Mesothelial cell of epicardium (in vitro differentiated cells): ENCODE measurements at places on chromosomes 11 and 22.

- DNase-seq: no peak
These were observed 4.5 kb downstream of the FAM83F start for GRCh38 chr22:39999144-39999757.

GRCh38 chr11:115656669-115657068 lies 152.5 kb upstream of the CADM1 start:
- no peak for DNase-seq

- no peak for DNase-seq
These were observed 15.1 kb downstream of the POU2AF1 start for GRCh38 chr11:111363985-111364384.

DNA sequence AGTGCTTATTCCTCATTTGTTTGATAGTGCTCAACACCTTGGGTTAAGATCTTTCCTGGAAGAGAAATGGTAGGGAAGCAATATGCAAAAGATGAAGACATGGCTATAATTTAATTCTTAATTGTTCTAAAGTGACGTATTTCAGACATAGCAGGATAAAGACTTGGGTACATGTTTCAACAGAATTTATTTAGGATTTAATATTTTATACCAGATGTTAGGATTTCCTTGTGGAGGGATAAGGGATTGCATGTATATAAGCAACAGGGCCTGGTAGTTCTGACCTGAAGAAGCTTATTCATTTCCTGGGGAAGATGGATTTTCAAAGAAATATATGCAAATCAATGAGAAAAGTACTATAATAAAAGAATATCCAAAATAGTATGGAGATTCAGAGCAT lies 163.8 kb downstream of the FAT3 start:
- no peak for DNase-seq

DNA sequence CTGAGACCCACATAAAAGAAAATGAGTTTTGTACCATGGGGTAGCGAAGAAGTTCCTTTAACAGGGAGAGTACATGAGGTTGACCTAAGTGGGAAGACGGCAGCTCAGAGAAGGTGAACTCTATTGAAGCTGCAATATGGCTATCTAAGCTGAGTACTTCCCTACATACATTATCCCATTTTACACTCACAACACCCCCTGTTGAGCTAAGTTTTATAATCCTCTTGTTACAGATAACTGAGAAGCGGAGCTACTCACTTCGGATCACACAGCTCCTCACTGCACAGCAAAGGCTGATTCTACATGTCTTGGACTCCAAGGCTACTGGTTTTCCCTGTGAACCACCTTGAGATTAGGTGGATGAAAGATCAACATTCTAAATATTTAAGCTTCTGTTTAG lies 8.2 kb upstream of the PIWIL4 start:
- DNase-seq: no peak

GRCh38 chr11:10044618-10045017 lies 249.4 kb downstream of the SBF2 start:
- no peak for DNase-seq

GRCh38 chr11:112024178-112024772 lies 933 bp upstream of the DLAT start:
- DNase-seq: no peak

GRCh38 chr11:1083621-1084551 lies 9.2 kb downstream of the MUC2 start:
- peak; percentile 9 for DNase-seq

GRCh38 chr11:14741195-14741594 lies 97.6 kb downstream of the PDE3B start:
- DNase-seq: no peak

GRCh38 chr11:19886498-19886897 lies 173.9 kb downstream of the NAV2 start:
- DNase-seq: no peak

DNA sequence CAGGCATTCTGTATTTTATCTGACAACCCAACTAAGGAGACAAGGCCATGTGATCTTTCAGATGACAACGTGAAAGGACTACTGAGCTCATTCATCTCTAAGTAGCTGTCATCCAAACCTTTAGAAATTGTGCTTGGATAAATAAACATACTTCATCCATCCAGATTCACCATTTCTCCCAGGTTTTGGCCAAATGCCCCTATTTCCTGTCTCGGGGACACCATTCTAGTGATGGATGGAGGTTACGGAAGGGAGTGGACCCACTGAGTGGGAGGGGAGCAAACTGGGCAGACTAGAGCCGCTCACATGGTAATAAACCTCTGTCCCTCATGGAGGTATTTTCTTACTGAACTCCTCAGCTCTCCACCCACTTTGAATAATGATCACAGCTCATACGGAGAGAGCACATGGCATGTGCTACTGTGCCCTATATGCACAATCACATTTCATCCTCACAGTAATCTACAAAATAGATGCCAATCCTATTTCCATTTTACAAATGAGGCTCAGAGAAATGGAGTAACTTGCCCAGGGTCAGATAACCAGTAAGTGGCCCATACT lies 114.4 kb downstream of the SLC1A2 start:
- no peak for DNase-seq

GRCh38 chr11:11446967-11447366 lies 93.9 kb upstream of the CSNK2A3 start:
- DNase-seq: no peak

GRCh38 chr11:115672999-115673411 lies 168.8 kb upstream of the CADM1 start:
- no peak for DNase-seq

GRCh38 chr11:2369896-2370295 lies 7.2 kb upstream of the CD81 start:
- no peak for DNase-seq

GRCh38 chr11:8826139-8826786 lies 84.7 kb upstream of the AKIP1 start:
- no peak for DNase-seq

DNA sequence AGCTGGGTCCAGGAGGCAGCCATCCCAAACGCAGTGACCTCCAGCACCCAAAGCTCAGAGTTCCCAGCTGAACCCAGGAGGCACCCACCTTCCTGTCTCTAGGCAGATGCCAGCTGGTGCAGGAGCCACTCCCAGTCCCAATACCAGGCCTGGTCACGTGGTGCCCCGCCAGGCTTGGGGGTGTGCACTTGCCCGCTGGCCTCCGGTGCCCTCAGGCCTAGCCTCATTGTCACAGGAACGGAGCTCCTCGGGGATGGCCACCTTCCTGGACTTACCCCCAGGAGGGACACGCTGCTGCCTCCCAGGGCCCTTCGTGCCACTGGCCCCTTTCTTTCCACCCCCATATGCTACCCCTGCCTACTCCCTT lies 4.6 kb downstream of the BID start:
- DNase-seq: no peak

GRCh38 chr11:121464352-121464946 lies 11.7 kb upstream of the SORL1-AS1 start:
- DNase-seq: peak; percentile 68

GRCh38 chr11:125320347-125321076 lies 156.0 kb downstream of the PKNOX2 start:
- no peak for DNase-seq

DNA sequence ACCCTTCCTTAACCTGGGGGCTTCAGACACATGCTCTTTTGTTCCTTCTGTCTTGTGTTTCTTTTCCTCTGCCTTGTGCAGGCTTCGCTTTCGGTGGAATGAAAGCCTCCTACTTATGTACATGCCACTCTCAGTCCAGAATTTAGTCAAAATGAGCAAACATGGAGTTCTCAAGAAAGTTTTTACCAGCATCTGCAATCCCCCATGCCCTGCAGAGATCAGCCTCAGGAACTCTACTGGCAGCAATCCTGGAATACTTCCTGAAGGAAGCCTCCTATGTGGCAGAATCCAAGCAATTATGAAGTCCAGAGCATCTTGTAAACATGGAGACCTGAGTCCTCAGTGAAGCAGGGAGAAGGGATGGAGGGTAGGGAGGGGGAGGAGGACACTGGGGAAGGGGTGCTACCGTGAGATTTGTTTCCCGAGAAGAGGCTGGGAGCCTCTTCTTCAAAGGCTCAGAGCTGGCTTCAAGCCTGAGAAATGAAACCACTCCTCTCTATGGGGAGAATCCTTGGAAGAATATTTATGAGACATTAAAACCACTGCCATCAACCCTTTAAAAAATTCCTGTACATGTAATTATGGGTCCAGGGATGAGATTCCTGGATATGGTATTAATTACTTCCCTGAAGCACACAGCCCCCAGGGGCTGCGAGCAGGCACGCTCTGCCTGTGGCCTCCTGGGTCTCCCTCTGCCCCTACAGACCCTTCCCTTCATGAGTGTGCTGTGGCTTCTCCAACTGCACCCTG lies 58.4 kb downstream of the TENM4 start:
- no peak for DNase-seq

- no peak for DNase-seq
These were observed 4.1 kb upstream of the SORL1 start for GRCh38 chr11:121448011-121448410.

DNA sequence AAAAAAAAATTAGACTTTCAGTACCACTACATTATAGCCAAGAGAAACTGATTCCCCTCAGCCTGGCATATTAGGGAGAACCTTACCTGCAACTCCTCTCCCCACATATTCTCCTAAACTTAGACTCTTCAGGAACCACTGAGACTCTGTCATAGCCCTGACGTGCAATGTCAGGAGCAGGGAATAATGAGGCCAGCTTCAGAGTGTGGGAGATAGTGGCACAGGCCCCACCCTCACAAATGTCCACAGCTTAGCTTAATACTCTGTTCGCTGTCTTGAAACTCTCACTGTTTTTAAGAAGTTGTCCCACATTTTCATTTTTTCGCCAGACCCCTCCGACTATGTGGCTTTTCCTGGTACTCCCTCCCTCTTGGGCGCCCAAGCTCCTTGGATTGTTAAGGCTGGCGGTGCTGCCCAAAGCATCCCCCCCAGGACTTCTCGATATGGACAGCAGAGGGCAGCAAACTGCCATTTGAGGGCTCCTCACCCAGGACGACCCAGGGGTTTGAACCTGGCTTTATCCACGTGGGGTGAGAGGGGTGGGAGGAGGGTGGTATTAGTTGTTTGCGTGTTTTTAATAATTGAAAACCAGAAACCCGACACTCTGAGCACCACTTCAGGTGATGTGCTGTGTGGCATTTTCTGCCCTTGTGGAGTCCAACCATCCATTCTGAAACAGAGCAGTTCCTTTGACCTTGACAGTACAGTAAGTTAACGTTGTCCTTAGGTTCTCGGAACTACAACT lies 45.2 kb upstream of the RASSF10 start:
- DNase-seq: peak; percentile 29

DNA sequence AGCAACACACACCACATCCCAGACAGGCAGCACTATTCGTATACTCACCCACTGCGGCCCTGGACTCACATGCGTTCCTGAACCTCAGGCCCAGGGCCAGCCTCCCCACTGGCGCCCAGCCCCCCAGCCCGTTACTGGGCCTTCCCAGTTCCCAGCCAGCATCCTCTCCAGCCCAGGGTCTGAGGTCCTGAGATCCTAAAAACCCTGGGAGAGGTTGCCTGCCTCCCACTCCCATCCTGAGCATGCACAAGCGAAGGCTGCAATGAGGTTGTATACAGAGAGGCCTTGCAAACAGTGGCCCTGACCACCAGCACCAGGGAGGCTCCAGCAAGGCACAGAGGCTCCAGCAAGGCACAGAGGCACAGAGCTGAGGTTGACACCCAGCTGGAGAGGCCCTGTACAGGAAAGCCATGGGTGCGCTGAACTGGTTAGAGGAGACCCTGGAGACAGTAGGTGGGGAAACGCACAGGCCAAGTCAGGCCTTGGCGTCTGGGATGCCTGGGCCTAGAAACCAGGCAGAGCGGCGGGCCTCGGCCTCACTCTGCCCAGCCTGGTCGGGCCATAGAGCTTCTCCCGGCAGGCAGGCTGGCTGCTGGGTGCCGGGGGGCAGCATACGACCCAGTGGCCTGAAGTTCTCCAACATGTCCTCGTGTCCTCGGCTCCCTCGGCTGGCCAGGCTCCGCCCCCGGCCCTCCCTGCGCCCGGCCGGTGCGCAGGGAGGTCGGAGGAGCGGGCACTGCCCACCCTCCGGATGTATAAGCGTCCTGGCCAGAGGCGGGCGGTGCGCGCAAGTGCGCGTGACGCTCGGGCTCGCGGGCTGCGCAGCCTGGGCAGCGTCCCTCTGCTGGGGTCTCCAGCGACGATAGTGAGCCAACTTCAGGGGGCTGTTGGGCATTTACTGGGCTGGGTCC lies 2.3 kb upstream of the TBX1 start:
- DNase-seq: no peak

- no peak for DNase-seq
These were observed 113.7 kb downstream of the PTPRJ start for GRCh38 chr11:48093795-48094642.

DNA sequence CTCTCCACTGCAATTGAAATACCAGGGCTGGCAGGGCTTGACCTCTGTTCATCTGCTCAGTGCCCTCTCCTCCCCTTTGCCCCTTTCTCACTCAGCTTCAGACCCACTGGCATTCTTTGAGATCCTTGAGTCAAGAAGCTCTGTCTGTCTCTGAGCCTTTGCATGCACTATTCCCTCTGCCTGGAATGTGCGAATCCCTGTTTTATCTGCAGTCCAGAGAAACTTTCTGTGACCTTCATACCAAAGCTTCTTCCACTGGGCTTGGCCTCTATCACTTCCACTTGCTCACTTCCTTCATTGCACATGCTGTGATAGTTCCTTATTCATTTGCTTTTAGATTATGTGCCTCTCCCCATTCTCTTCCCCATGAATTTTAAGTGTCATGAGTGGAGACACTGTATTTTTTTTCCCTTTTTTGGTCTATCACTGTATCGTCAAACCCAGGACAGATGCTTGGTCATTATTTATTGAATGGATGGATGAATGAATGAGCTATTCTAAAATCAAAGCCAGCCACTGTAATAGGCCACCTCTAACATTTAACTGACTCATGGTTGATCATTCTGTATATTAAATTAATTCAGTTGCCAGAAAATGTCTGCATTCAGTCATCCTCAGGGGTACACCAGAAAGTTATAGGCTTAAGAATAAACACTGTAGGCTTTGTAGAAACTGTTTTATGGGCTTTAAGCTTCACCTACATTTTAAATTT lies 88.7 kb upstream of the TIMP3 start:
- no peak for DNase-seq

GRCh38 chr11:88231894-88232482 lies 56.7 kb upstream of the RAB38 start:
- no peak for DNase-seq

- DNase-seq: no peak
These were observed 758 bp downstream of the GALNT18 start for GRCh38 chr11:11620921-11621572.

DNA sequence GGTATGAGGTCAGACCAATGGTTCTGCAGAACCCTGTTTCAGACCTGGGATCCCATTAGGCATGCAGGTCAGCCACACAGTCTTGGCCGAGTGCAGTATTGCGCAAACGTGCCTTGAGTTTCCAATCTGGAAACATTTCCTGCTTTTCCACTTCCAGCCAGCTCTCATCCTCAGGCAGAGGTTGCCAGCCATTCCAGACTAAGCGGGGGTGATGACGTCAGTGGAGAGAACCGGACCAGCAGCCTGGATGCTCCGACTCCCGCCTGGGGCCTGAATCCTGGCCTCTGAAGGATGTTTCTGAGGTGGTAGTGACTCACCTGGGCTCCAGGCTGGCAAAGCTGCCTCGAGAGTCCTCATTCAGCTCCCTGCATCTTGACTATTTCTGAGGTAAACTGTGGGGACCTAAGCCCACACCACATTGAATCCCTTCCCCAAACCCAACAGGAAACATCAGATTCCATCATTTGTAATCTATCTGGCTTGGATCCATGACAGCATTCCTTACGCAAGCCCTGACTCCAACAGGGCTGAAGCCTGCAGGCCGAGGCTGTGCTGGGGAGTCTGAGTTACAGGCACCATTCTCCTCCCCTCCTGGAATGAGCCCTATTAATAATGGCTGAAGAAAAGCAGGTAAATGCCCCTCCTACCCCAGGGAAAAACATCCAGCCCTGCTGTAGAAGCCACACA lies 83.0 kb downstream of the ABTB2 start:
- DNase-seq: peak; percentile 62

- DNase-seq: no peak
These were observed 5.5 kb upstream of the TH start for GRCh38 chr11:2177076-2177475.
